ENCODE measurements at places on chromosomes 7 and 10. TPM values are rescaled to one million over a fixed set of nuclear protein-coding genes. Genes with fewer than 3 reads are reported as not detected.

DNA sequence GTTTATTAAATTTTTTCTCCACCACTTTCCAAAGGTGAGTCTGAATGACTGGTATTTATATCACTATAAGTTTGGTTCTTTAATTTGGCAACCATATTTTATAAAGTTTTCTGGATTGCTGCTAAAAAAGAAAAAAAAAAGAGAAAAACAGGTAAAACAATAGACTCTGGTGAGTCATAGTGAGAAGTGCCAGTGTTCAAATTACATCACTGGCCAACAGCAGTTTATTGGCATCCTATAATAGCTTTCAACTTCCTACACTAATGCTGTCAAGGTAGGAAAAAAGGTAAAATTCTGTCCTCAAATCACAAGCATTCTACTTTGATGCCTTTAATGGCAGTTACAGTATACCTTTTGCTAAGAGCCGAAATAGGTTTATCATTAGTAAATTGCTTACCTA, 808.8 kb downstream of the GRM8 start:
- no peak for DNase-seq

Gene NFE2L3
- 78.5 TPM for total RNA-seq

GRCh38 chr7:9958486-9958885, 1015.2 kb upstream of the PHF14 start:
- DNase-seq: no peak

DNA sequence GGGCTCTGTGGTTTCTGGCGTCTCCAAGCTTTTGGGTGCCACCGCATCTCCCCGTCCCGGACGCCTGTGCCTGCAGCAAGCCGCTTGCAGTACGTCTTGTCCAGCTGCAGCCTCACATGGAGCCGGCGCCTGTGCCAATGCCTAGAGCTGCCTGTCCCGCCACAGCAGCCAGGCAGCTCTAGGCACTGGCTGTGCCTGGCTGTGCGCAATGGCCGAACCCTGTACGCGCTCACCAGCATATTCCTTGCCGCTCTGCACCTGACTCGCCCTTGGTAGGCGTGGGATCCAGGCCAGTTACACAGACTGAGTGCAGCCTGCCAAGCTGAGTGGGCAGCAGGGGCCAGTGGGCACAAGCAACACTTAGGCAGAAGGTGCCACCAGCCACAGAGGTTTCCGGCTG, 381.2 kb upstream of the SORCS1 start:
- DNase-seq: no peak

DNA sequence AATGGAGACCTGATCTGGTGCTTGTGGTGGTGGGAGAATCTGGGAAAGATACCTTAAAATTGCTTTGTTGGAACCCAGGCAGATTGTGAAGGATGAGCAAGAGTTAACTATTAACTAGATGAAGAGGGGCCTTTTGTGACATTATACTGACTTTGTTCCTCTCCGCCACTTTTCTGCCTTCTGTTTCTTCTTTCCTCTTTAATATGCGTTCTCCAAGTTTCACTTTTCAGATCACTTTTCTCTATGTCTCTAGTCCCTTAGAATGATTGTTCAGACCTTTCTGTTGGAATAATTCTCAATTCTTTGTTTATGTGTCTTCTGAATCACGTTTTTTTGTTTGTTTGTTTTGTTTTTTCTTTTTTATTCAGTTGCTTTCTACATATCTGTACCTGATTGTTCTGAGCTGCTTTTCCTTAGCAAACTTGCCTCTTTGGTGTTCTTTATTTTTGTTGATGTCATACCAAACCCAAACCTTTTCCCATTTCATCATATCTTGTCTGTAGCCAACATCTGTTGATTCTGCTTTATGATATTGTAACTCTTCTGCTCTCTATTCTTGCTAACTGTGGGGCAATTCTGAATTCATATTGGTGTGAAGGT, 2.8 kb downstream of the BMPR1A start:
- no peak for DNase-seq

Gene MMRN2
- total RNA-seq: 1.0 TPM

Gene EN2
- 1.5 TPM for total RNA-seq

DNA sequence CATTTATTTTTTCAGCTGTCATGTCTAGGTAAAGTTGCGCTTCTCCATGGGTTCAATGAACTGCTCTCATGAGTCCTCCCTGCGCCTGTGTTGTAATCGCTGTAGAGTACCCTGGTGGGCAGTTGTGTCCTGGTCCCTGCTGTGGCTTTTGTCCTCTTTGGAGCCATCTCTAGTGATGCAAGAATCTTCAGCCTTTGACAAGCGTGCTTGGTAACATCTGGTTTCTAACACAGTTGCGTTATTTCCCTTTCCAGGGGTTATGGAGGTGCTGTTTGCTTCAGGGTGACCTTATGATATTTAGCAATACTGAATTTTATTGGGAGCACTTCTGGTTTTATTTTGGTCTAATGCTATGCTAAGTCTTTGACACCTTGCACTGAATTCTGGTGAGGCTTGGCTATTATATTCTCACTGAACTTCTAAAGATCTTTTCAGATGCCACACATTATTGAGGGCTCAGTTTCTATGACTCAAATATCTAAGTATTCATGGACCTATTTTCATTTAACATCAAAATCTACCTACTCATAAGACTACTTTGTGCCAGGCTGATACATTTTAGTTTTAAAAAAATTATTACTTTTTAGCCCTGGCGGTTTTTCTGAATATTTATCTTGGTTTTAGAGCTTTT, 88.6 kb downstream of the FANK1 start:
- no peak for DNase-seq

Measured in Panc1 (cell line).